ENCODE measurements at places on chromosomes 1 and 21.

- DNase-seq: no peak
Measured at GRCh38 chr1:26049531-26050247, 3.8 kb upstream of the SLC30A2 start.

- peak; percentile 49 for DNase-seq
Measured at GRCh38 chr1:38997901-38998190, 6.8 kb downstream of the AKIRIN1 start.

GRCh38 chr1:179976970-179977651 lies 22.5 kb downstream of the CEP350 start:
- no peak for DNase-seq

- no peak for DNase-seq
Measured at GRCh38 chr21:37348664-37349063, 17.9 kb upstream of the DYRK1A start.

GRCh38 chr21:43808367-43808766 lies 19.0 kb downstream of the RRP1 start:
- DNase-seq: no peak

DNA sequence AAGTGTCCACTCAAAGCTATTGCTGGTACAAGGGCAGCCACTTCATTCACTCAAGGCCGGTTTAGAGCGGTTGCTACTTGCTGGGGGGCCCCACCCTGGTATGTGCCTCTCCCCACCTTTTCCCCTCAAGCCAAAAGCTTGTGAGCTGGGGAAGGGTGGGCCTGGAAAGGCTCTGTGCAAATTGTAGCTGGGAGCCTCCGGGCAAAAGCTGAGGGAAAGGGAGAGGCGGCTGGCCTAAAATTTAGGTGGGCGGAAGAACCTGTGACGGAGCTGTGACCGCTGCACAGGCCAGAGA lies 306 bp upstream of the SH3D21 start:
- DNase-seq: no peak

DNA sequence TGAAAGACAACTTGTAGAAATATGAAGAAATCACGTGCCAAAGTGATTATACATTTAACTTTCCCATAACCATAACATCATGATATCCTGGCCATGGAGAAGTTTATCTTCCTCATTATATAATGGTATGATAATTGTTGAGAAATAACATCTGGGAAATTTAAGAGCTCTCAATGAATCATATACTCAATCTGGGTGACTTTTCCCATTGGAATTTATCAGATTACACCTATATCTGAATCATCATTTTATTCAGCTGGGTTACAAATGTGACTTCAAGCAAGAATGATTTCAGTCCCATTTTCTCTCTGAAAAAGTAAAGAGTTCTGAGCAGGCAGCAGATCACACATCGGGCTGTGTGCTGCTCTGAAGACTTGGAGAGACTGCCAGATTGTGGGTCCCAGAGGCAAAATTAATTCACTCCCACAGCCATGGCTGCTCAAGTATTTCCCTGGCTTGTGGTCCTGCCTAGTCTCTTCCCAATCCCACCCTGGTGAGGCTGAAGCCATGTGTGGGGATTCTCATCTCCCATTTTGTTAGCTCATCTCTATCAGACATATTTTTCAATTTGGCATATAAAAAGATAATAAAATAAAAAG lies 278.0 kb downstream of the MRPL39 start:
- DNase-seq: no peak

- DNase-seq: no peak
Measured at GRCh38 chr1:3441410-3441847, 13.0 kb upstream of the ARHGEF16 start.

- DNase-seq: no peak
Measured at GRCh38 chr21:35732788-35733187, 327.5 kb downstream of the SETD4 start.

DNA sequence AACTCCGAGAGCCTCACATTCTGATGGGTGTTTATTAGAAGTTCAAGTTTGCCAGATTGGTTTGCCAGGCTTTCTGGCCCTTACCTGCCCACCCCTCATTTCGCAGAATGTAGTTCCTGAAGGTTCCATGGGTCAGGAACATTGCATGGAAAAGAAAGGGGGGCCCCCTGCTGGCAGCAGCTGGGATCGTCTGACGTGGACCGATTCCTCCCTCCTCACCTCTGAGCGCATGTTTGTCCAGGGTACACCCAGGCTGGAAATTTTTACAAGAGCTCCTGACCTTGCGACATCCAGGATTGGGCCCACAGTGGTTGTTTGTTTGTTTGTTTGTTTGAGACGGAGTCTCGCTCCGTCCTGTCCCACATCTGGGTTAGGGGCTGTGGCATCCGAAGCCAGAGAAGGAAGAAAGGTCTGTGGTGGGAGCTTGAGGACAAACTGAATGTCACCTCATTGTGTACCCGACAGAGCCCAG lies 126.0 kb upstream of the TMEM51 start:
- peak; percentile 63 for DNase-seq

GRCh38 chr1:39478126-39478915 lies 13.1 kb upstream of the BMP8A start:
- DNase-seq: no peak

DNA sequence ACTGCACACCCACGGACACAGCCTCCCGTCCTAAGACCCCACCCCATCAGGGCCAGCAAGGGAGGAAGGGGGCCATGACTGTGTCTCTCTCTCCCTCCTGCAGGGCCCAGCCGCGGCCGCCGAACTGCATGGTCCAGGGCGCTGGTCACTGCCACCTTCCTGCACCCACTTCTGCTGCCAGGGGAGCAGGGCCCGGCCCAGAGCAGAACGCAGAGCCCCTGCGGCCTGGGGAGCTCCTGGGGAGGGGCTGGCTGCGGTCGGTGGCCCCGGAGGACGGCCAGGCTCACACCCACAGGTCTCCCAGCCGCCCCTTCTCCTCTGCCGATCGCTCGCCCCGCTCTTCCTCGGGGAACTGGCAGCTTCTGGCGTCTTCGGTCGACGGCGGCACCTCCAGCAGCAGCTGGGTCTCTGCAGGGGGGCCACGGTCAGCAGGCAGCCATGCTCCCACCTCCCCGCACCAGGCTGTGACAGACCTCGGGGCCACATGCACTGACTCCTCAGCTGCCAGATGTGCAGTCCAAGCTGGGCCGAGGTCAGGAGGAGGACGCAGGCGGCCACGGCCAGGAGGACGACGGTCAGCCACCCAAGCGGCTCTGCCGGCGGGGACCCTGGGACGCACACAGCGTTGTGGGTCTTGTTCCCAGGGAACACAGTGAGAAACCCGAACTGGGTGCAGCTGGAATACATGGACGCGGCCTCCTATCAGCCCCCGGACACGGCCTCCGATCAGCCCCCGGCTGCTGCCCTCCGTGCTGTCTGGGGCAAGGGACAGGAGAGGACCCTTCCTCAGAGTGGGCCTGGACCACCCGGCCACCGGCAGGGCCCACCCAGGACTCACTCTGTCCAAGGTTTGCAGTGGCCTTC lies 2.6 kb downstream of the TNFRSF18 start:
- DNase-seq: no peak

- no peak for DNase-seq
Measured at GRCh38 chr1:173917149-173917548, at the start of gene SERPINC1. SERPINC1 (minus strand) TSS chr1:173917327; CDS start chr1:173917259, 68 bp downstream.

GRCh38 chr21:38912102-38912629 lies 106.4 kb downstream of the ETS2 start:
- DNase-seq: no peak

- no peak for DNase-seq
Measured at GRCh38 chr1:189538271-189538670, 939.4 kb downstream of the BRINP3 start.

GRCh38 chr1:200666309-200666708 lies 3.4 kb downstream of the DDX59 start:
- DNase-seq: no peak

DNA sequence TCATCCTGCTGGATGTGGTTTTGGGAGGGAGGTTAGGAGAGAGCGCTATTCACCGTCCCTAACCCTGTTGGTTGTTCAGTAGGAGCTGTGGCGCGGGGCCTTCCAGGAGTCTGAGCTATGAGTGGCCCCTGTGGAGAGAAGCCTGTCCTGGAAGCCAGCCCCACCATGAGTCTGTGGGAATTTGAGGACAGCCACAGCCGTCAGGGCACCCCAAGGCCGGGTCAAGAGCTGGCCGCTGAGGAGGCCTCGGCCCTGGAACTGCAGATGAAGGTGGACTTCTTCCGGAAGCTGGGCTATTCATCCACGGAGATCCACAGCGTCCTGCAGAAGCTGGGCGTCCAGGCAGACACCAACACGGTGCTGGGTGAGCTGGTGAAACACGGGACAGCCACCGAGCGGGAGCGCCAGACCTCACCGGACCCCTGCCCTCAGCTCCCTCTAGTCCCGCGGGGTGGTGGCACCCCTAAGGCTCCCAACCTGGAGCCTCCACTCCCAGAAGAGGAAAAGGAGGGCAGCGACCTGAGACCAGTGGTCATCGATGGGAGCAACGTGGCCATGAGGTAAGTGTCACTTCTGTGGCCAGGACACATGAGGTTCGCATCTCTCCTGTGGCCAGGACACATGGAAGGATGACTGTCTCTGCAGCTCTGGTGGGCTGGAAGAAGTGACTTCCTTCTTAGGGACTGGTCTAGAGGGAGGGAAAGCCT lies 1.2 kb downstream of the ZC3H12A start:
- no peak for DNase-seq

GRCh38 chr1:227613526-227613925 lies 50.2 kb downstream of the ZNF678 start:
- DNase-seq: no peak

- DNase-seq: no peak
Measured at GRCh38 chr1:76141929-76142328, 67.4 kb downstream of the ST6GALNAC3 start.

DNA sequence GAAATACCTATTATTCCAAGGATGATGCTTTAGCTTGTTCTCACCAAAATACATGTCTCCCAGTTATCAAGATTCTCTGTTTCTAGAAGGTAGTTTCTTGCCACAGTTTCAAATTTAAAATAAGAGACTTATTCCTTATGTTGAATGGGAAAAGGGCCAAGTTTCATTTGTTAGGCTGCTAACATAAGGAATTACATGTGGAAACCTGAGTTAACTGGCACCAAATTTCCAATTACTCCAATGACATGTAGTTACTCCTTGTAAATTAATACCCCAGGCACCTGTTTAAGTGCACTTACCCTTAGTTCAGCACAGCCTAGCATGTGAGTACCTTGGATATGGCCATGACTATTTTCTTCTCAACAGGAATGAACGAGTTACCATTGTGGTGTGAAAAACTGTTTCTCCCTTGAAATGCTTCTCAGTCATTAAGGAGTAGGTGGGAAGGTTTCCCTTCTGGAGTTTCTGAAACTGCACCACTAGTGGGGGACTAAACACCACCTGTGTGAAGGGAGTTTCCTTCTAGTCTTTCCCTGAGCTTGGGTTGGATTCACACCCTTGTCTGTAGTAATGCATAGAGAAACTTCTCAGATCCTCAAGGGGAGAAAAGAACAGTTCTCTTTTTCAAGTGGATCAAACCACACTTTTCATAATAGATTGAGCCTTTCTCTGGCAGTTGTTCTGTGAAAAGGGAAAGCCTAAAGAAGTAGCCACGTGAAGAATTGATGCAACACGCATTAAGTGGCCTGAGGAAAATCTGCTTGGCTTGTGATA lies 32.3 kb upstream of the LRRC8C start:
- DNase-seq: no peak

- peak; percentile 64 for DNase-seq
Measured at GRCh38 chr1:27643600-27644368, 8.8 kb upstream of the FGR start.

GRCh38 chr1:230868736-230869385 lies 540 bp upstream of the C1orf198 start:
- peak; percentile 63 for DNase-seq

DNA sequence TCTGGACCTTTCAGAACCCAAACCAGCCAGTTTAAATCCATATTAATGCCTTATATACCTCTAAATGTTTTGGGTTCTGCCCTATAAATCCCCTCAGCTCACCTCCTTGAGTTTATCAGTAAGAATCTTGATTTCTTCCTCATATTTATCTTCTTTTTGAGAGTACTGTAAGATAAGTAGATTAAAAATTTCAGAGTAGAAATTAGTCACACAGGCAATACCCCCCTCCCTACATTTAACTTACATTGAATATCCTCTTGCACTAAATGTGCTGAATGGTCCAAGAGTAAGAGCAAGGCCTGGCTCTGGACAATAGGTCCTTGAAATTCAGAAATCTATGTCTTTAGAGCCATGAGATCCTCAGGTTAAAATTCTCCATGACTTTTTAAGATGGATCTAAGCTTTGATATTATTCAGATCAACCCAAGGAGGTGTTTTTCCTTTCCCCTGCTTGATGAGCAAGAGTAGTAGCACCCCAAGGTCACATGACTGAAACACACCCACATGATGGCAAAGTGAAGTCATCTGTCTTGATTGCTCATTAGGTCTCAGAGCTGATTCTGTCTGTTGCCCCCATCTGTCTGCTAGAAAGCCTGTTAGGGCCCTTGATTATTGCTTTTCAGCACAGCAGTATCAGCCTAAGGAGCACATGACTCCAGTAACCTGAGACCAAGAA lies 15.8 kb upstream of the NUP210L start:
- no peak for DNase-seq

GRCh38 chr1:156901966-156902915 lies 8.7 kb downstream of the PEAR1 start:
- no peak for DNase-seq

- no peak for DNase-seq
Measured at GRCh38 chr1:241706257-241706656, 54.2 kb downstream of the WDR64 start.

- DNase-seq: peak; percentile 22
Measured at GRCh38 chr1:65581119-65581518, 160.7 kb downstream of the LEPR start.

DNA sequence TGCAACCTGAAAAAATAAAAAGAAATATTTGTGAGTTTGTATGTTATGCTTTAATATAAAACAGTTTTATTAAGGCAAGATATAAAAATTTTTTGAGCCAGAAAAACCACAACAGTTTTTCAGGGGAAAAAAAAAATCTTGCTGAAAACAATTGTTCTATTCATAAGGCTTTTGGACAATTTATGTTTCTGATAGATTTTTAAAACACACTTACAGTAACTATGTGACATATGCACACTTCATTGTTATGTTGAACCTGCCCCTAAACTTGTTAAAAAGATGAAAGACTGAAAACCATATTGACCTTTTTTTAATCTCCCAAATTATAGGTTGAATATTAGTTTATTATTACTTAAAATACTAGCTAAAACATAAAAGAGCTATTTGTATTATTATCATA lies 279.9 kb upstream of the C1orf105 start:
- no peak for DNase-seq

GRCh38 chr1:3539707-3540425 lies 71.4 kb downstream of the MEGF6 start:
- DNase-seq: no peak

GRCh38 chr1:151841141-151841540 lies 1.5 kb upstream of the C2CD4D start:
- DNase-seq: no peak
